ENCODE measurements at places on chromosomes 5 and 9.

DNA sequence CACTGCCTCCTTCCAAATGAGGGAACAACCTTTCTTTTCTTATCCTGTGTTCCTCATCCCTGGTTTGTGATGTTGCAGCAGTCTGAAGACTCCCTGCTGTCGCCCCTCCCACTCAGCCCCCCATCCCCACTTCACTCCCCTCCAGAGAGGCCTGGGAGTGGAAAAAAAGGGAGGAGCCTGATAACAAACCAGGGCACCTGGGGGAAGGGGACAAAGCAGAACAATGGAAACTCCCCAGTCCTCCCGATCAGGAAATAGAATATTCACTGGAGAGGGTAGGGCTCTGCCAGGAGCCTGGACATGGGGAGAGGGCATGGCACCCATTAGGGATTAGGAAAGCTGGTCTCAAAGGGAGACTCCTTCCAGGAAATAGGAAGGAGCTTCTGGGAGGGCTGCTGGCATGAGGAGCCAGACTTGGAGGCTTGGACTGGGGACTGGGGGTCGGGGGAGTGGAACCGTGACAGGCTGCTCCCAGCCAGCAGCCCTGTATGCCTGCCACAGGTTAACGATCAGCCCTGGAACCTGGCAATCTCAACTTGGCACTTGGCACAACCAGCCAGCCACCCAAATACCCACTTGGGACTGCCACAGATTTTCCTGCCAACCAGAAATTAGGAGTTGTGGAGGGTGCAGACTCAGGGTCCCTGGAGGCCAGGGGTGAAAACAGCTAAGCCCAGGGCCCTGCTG lies 20.0 kb downstream of the PCDH1 start:
- DNase-seq = no peak

DNA sequence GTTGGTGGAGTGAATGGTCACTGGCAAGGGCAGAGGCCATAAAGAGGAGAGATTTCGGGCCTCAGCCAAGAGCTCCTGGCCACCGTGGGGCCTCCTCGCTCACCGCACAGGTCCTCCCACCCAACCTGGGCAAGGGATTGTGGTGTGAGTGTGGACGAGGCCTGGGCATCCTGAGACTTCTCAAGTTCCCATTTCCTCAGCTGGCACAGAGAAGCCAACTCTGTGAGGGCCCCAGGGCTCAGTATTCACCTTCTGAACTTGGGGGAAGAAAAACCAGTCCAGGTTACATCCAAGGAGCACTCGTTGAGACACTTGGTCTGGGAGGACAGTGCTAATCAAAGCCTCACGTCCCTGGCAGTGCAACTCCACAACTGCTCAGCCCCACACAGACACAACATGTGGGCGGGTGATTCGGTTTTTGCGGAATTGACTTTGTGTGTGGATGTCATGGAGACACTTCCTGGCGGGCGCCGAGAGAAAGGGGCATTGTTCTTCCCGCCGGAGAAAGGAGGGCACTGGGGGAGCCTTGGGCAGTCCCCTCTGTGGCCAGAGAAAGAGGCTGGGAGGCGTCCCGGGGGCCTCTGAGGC lies 28.5 kb upstream of the NKD2 start:
- no peak for DNase-seq

- no peak for DNase-seq
Observed at GRCh38 chr5:96933764-96934707, 1.8 kb upstream of the LNPEP start.

DNA sequence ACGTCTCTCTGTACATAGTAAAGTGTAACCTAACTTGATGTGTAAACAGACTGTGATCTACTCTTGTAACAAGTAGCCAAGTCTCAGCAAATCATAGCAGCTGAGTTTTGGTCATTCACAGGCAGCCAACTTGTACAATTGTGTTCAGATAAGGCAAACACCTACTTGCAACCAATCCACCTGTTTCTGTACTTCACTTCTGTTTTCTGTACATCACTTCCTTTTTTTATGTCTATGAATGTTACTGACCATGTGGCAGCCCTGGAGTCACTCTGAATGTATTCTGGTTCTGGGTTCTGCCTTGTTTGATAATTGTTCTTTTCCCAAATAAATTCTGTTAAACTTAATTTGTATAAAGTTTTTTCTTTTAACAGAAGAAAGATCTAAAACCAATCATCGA lies 26.0 kb downstream of the RLN2 start:
- DNase-seq = no peak

- DNase-seq = no peak
Observed at GRCh38 chr5:155978850-155979249, 348.1 kb upstream of the SGCD start.

DNA sequence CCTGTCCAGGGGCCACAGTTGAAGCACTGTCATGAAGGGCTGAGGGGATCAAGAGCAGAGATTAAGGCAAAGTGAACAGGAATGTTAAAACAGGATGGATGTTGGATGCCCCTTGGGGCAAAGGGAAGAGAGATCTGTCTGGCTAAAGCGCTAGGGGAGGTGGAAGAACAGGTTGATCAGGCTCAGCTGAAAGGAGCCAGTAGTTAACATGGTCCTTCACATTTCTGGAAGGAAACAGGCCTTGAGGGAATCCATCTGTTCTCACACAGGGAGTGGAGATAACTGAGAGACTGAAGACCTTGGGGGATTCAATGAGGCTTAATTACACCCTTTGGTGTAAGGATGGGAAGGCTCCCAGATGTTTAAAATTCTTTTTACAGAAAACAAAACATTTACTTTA lies 5.8 kb downstream of the HAPLN1 start:
- no peak for DNase-seq

DNA sequence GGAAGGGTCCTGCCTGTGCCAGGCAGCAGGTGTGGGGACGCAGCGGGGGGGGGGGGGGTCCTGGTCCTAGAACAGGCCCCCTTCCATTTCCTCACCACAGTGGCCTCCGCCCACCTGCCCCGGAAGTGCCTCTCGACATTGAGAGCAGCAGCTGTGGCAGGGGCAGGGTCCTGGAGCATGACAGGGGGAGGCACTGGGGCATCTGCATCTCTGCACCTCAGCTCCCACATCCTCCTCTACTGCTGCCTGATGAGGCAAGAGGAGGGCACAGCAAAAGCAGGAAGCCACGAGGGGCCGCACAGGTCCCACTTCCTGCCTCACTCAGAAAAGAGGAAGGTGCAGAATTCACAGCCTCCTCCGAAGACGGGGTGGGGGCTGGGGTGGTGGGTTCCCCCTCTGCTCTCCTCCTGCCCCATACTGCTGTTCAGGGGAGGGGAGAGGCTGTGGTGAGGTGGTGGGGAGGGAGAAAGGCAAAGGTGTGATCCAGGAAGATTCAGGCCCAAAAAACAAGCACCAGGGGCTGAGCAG lies 14.8 kb downstream of the AKNA start:
- peak; percentile 84 for DNase-seq

DNA sequence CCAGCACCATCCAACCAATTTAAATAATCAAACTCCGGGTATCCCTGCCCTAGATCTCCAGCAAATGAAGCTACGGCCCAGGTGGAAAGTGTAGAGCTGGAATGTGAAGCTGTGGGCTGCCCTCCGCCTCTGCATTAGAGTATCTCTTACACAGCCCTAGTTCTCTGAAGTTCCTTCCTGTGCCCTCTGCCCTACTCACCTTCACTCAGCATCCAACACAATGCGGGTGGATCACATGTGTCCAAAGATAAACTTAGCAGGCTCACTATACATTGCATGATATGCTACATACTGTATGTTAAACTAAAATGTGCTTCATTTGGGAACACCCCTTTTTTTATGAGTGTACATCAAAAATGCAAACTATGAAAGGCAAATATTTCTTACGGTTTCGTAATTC lies 70.0 kb upstream of the RAD23B start:
- DNase-seq = no peak

DNA sequence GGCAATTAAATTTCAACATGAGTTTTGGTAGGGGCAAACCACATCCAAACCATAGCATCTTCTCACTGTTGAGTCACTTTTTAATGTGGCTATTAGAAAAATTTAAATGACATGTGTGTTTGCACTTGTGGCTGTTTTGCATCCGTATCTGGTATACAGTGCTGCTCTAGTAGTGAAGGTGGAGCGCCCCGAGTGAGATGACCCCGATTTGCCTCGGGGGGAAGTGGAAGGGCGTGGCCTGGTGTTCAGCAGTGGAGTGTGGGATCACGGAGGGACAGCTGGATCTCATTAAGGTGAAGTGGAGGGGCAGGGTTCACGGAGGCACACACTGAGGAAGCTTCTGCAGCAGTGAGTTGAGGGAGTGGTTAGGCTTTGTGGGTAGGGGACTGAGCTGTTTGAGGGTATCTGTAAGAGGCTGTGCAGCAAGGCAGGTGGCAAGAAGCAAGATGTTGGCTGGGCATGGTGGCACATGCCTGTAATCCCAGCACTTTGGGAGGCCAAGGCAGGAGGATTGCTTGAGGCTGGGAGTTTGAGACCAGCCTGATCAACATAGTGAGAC lies 6.2 kb upstream of the GMCL2 start:
- DNase-seq = no peak

GRCh38 chr5:101009758-101010519 lies 106.9 kb upstream of the ST8SIA4 start:
- no peak for DNase-seq

- no peak for DNase-seq
Observed at GRCh38 chr5:155193029-155193428, 179.5 kb downstream of the KIF4B start.

GRCh38 chr5:157519579-157520253 lies 55.9 kb downstream of the ADAM19 start:
- DNase-seq = no peak

GRCh38 chr5:128539038-128539429 lies 989 bp upstream of the FBN2 start:
- no peak for DNase-seq

DNA sequence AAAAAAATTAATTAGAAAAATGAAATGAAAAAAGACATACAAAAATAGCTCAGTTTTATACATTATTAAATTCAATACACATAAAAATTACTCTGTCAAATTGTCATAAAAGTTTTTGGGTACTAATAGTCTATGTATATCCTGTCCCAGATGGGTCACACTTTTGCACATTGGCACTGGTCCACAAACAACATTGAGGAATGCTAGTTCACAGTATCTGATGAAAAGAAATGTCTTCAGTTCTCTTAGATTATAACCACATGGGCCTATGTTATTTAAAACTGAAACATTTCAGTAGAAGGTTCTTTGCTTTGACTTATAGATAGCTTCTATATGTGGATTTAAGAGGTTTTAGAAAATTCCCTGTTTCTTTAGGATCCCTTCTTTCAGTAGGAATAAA lies 39.8 kb downstream of the LNPEP start:
- DNase-seq = no peak

- DNase-seq = no peak
Observed at GRCh38 chr9:211036-211435, 3.6 kb upstream of the DOCK8 start.

GRCh38 chr9:137836151-137836830 lies 41.3 kb upstream of the CACNA1B start:
- DNase-seq = no peak

DNA sequence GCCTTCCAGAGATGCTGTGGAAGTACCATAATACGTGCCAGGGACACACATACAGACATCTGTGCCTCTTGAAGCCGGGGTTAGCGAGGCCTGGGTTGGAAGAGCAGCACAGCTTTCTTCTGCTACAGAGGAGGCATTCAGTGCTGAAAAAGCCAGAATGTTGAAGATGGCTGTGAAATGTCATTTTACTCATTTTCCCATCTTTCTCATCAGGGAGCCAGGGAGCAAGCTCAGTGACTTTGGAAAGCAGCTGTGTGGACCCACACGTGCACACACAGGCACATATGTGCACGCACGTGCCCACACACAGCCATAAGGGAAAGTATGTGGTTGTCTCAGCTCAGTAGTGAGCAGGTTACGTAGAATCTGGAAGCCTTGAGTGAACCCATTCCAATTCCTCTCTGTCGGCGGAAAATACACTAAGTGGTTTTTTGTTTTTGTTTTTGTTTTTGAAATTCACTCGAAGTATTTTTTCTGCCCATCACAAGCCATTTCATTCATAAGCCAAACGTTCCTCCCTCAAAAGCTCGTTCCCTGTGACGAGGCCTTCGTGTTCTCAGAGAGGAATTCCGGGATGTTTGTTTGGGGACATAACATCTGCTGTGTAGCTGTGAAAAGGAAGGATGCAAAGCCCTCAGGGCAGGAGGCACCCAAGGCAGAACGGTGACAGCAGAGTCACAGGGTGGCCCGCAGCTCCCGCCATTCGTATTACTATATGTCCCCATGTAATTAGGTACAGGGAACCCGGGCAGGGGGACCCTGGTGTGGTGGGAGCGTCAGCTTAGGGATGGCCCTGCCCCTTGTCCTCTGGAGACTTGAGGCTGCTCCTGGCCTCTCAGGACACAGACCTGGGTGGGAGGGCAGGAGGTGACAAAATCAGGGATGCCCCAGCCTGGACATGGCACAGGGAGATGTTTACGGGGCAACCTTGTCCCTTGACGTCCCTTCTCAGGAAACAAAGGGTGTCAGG lies 29.0 kb upstream of the ANKRD33B start:
- DNase-seq = no peak

DNA sequence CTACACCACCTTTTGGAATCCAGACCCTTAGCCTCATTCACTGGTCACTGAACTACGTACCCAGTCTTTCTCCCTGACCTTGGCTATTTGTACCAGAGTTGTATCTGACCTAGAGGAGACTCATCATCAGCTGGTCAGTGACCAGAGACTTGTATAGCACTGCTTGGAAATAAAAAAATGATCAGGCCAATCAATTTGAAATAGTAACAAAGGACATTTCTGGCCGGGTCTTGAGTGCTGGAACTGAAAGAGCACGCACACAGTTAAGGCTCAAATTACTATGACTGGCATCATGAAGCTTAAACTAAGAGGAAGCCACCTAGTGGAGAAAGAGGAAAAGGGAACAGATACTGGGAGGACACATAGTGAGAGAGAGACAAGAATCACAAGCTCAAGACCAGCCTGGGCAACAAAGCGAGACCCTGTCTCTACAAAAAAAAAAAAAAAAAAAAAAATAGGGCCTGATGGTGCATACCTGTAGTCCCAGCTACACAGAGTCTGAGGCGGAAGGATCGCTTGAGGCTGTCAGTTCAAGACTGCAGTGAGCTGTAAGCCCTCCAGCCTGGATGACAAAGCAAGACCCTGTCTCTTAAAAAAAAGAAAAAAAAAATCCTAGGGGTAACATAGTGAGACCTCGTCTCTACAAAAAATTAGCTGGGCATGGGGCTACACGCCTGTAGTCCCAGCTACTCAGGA lies 12.8 kb upstream of the SRP19 start:
- DNase-seq = no peak

- no peak for DNase-seq
Observed at GRCh38 chr9:127091526-127091925, 30.9 kb downstream of the ANGPTL2 start.

DNA sequence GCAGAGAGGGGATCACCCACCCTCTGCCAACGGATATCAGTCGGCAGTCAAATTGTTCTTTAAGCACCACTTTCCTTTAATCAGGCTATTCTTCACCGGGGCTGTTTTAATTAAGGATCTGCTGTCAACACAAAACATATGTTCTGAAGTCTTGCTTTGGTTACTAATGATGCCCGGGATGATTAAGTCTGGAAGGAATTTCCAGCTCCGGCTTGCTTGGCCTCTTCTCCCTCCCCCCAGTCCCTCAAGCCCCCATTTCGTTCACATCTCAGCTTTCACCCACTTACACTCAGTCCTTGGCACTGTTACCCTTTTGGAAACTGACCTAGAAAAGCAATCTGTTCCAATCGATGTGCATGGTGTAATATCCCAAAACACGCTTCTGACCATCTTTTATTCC lies 74.7 kb downstream of the MSX2 start:
- DNase-seq = no peak
